M059J (cell line): ENCODE measurements at places on chromosomes 4 and X.

GRCh38 chrX:110310896-110311295, 7.0 kb downstream of the AMMECR1 start:
- DNase-seq = no peak

- peak; percentile 67 for DNase-seq
Observed at GRCh38 chrX:139126493-139126892, 404.0 kb upstream of the F9 start.

GRCh38 chr4:55866290-55866907, 13.0 kb downstream of the EXOC1 start:
- DNase-seq = peak; percentile 89

DNA sequence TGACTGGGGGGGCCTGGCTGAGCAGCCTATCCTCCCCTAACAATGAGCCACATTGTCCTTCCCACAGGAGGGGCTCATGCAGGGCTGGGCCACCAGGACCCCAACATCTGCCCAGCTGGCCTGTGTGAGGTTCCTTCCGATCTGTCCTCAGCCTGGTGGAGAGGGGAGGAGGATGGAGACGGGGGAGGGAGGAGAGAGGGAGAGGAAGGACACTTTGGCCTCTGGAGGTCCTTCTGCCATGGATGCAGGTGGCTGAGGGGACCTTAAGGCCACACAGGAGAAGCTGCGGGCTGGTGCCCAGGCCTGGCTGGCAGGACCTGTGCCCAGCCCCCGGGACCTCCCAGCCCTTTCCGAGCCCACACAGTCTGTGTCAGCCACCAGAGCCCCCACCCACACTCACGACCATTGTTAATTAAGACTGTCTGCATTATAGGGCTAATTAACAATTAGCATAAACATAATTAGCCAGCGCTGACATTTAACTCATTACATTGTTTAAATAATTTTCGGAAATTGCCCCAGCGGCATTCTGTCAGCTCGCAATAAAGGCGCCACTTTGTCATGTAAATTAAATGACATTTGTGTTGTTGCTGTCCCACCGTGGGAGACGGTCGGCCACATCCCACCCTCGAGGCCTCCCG, 53.0 kb upstream of the NKX1-1 start:
- DNase-seq = no peak

- DNase-seq = no peak
Observed at GRCh38 chr4:2712261-2712842, 43.8 kb downstream of the TNIP2 start.

- DNase-seq = peak; percentile 1
Observed at GRCh38 chrX:95427389-95427788, 1257.3 kb upstream of the DIAPH2 start.

- peak; percentile 58 for DNase-seq
Observed at GRCh38 chrX:154308108-154308946, 12.7 kb downstream of the TKTL1 start.

GRCh38 chr4:93759506-93759905, 69.0 kb upstream of the ATOH1 start:
- DNase-seq = no peak

DNA sequence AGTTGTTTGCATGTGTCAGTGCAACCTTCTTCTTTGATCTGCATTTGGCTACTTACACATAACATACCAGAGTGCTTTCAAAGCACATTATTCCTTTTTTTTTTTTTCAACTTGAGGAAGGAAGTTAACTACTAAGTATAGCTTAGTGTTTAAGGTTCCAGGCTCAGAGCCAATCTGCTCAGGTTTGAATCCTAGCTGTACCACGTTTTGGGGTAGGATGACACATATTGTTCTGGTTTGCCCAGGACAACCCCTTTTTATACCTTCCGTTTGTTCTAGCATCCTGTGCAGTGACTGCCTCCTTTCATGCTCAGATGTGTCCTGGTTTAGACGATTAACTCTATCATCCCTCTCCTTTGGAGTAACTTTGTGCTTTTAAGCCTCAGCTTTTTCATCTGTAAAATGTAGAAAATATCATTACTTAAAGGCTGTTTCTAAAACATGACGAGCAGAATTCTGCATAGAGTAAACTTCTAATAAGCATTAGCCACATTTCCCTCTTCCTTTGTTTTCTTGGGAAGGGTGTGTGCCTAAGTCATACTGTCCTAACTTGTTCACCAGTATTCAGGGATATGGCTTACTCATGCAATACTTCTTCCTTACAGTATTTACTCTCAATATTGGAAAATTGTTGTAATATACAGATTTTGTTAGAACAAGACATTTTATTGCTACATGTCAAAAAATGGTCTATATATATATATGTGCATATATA, 281.3 kb downstream of the C4orf33 start:
- no peak for DNase-seq

GRCh38 chr4:70943114-70943513, 40.9 kb downstream of the MOB1B start:
- DNase-seq = no peak

DNA sequence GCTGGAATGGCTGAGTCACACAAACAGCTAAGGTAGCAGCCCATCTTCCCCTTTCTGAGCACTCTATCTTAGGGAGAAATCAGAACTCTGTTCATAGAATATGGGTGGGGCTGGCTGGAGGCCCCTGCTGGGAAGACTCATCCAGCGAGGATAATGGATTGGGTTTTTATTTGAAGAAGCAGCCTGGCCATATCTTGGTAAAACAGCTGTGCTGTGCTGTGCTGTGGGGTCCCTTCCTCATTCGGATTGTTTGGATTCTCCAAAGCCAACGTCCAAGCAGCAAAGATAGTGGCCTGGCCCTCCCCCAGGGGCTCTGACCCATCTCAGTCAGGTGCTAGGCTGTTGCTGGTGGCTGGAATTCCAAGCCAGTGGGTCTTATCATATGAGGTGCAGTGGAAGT, 63.8 kb downstream of the ZNF718 start:
- DNase-seq = no peak

- DNase-seq = no peak
Observed at GRCh38 chrX:116357329-116357728, 79.1 kb upstream of the SLC6A14 start.

DNA sequence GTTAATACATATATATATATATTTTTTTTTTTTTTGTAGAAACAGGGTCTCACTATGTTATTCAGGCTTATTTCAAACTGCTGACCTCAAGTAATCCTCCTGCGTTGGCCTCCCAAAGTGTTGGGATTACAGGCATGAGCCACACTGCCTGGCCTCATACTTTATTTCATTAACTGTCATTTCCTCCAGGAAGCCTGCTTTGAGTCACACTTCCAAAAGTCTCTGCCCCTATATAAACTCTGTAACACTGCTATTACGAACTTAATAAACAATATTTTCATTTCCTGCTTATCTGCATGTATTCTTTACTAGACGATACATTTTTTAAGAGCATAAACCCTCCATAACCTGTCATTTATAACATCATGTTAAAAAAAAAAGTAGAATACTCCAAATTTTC, 167.2 kb downstream of the WDFY3 start:
- DNase-seq = no peak

GRCh38 chrX:148466292-148466691, 34.1 kb upstream of the AFF2 start:
- no peak for DNase-seq

- DNase-seq = peak; percentile 74
Observed at GRCh38 chr4:6992728-6993677, 50.2 kb upstream of the TADA2B start.

- no peak for DNase-seq
Observed at GRCh38 chr4:646460-646859, 21.1 kb downstream of the PDE6B start.

- DNase-seq = no peak
Observed at GRCh38 chrX:71579990-71580380, 1.7 kb downstream of the GCNA start.

GRCh38 chrX:54178100-54178940, 4.7 kb downstream of the FAM120C start:
- DNase-seq = peak; percentile 75

DNA sequence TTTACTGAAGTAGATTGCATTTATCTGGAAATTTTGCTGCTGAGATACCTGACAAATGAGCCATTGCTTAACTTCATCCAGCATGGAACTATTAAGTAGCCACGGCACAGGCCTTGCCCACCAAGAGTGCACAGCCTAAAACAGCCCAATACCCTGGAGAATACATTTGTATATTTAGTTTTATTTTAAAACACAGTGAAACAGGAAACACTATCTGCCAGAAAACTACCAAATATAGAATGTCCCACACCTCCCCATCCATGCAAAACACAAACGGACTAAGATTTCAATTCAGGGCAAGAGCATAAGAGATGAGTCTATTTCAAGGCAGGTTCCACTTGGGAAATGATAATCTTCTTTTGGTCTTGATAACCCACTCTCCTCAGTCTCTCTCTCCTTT, 57.1 kb downstream of the MAML3 start:
- DNase-seq = no peak

DNA sequence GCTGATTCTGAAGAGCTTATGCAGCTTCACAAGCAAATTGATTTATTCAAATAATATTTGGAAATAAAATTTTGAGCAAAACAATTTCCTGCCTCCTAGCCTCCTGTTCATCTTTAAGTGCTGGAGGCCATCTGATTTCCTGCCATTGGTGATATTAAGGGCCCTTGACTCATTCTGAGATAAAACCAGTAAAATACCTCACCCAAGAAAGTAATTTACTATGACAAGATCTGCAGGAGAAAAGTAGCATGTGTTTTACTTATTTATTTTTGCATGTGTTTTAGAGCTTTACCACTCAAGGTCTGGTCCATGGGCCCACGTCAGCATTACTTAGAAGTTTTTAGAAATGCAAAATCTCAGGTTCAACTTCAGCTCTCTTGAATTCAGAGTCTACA, 67.7 kb downstream of the DCLK2 start:
- DNase-seq = peak; percentile 72

DNA sequence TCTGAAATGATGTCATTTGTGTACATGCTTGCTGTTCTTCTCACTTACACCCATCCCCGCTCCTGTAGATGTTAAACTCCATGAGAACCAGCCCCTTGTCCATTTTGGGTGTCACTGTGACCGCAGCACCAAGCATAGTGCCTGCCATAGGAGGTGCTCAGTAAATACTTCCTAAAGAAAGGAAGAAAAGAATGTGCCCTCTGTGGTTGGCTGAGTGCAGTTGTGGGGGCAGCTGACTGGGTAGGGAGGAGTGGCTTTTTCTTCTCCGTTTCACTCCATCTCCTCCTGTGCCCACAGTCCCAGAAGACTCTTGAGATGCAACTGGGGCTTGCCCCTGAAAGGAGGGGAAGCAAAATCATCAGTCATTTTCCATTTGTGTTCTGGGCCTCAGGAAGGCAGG, 25.5 kb downstream of the PHEX start:
- DNase-seq = no peak

DNA sequence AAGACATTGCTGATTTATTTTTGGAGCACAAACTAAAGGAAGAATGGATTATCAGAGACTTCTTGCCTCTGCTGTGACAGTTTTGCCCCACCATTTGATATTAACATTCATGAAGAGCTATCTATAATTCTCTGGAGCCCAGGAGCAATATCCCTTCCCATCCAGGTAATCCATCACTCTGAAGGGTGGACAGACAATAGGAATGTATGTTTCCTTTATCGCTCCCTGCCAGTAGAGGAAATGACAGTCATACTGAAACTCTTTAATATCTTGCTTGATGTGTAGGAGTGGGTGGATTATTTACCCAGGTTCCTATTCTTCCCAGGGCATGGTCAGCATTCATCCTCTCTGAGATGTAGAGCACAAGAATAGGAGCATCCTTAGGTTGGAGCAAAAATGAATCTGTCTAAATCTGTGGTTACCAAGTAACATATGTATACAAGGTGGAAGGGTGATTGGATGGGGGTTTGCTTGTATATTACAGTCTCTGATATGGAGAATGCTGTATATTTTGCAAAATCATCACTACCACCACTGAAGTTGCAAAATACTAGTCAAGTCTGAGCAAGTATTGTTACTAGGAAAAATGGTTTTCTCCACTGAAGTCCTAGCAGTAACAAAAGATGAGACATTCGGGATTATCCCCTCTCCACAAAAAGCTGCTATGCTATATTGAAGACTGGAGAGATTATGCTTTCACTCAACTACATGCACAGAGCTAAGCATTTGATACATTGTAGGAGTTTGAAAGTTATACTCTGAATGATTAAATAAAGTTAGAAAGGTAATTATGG, 151.6 kb downstream of the CBLL2 start:
- DNase-seq = no peak

- no peak for DNase-seq
Observed at GRCh38 chr4:188130355-188130754, 8.9 kb upstream of the TRIML1 start.

DNA sequence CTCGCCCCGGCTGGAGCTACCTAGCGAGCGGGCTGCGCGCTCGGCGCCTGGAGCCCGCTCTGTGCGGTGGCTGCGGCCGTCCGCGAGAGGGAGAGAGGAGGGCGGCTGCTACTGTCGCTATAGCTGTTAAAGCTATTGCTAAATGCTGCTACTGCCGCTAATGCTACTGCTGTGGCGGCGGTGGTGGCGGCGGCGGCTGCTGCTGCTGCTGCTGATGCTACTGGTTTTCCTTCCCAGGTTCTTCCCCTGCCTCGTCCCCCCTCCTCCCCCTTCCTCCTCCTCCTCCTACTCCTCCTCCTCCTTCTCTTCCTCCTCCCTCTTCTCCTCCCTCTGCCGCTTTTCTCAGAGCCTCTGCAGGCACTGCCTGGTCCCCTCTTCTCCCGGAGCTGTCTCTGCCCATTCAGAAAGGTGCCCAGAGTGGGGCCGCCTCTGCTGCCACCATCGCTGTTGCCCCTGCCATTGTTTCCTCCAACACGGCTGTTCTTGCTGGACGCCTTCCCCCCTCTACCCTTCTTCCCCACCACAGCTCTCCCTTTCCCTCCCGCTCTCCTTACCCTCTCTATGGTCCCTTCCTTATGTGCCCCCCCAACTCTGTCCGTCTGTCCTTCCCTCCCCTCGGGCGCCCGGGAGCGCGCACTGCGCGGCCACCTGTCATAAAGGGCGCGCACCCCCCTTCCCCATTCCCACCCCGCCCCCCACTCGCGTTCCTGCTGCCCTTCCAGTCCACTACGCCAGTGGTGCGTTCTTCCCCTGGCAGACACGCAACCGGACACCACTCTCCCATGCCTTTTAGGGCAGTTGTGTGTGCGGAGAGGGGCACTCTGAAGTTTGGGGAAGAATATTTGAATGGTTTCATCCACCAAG, at the start of gene NEXMIF:
Gene NEXMIF, minus strand, starts transcription at position 228 of the 864 bp plus-strand sequence.
- peak; percentile 7 for DNase-seq

DNA sequence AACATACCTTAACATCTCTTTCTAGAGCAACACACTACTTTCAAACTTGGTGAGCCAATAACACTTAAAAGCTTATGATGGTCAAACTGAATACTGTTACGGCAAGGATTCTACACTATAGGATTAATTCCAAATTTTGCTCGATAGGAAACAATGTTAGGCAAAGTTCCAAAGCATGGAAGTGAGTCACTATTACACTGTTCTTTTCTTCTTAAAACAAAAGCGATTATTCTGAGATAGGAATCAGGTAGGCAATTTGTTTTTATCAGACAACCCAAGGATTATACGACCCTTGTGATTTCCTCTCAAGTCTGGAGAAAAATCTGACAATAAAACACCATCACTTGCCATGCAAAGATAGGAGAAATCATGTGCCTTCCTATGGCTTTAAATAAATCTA, 81.5 kb downstream of the HUWE1 start:
- DNase-seq = no peak
